ENCODE measurements at places on chromosomes 7 and 10. TPM values are rescaled to one million over a fixed set of nuclear protein-coding genes. Genes with fewer than 3 reads are reported as not detected.
A peak's percentile ranks its signal among the peaks of the same experiment; 100 is the strongest.

DNA sequence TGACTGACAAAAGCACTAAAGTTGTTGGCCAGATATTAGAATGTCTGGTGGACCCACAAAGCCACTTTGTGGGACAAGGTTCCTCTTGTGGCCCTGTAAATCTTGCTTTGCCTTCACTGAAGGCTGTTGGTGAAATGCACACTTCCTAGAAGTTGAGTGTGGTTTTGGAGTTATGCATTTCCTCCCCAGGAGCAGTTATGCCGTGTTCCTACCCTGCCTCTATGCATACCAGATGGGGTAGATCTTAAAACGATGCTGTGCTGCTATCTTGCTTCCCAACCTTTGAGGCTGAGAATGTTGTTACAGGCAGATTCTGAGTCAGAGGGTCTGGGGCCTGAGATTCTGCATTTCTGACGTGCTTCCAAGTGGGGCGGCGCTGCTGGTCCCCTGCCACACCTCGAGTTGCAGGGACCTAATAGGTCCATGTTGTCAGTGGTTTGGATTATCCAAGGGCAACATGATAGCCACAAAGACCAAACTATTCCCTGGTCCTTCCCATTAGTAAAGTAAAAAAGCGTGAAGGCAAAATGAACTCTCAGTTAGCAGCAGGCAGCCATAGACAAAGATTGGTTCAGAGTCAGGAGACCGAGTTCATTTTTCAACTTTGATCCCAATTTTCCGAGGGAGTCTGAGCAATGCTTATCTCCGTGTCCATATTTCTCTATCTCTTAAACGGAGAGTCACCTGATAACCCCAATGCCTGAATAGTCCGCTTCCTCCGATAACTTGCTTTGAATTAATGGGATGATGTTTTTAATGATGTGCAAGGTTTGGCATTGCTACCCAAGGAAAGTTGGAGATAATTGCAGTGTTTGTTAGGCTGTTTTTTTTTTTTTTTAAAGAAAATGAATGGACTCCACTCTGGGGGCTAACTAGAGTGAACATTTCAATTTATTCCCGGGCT, 55.8 kb downstream of the CDHR3 start:
- H3K4me3 ChIP-seq, result no peak overlapping the region
- DNase-seq, result no peak
- H3K27me3 ChIP-seq, result no peaks in the 10 kb centered on the region
- H3K27ac ChIP-seq, result no peak overlapping the region

GRCh38 chr10:72162978-72163377, 52.8 kb upstream of the ANAPC16 start:
- no peak overlapping the region for H3K27ac ChIP-seq
- no peak for DNase-seq

DNA sequence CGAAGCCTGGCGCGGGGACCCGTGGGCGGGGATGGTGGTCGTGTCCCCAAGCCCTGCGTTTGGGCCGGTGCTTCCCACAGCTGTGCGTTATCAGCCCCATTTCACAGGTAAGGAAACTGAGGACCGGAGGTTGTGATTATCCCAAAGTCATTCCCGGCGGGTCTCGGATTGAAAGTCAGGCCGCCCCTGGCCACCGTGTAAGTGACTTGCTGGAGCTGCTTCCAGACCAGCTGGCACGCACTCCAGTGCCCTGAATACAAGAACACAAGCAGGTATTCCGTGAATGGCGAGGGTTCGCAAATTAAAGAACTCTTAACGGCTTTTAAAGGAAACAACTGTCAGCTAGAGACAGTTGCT, 675 bp upstream of the ATE1 start:
- peak overlapping the region; percentile 90 for H3K4me3 ChIP-seq
- H3K36me3 ChIP-seq, result peaks cover 4% of the 10 kb centered on the region
- H3K27ac ChIP-seq, result peak overlapping the region; percentile 67
- no peaks in the 10 kb centered on the region for H3K27me3 ChIP-seq

The NODAL gene
- not detected for total RNA-seq

The CRYGN gene
- 0.32 TPM for total RNA-seq

The APBB1IP gene
- not detected for total RNA-seq

The GDF2 gene
- total RNA-seq, result not detected

DNA sequence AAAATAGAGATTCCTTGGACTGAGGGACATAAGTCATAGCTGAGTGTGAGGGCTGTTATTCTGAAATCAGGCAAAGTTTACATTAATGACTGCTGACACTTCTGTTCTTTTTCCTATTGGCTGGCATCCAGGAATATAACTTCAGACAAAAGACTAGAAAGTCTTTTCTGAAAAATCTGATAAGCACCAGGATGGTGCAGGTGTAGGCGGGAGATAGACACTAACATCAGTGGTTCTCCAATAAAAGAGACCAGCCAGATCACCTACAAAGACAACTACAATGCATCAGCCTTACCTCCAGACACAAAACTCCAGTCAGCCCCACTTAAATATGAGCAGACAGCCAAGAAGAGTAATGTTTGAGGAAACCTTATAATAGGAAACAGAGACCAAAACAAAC, 168.3 kb upstream of the LRGUK start:
- H3K4me1 ChIP-seq, result peaks cover 14% of the 10 kb centered on the region
- DNase-seq, result no peak
- H3K4me3 ChIP-seq, result no peak overlapping the region
- H3K36me3 ChIP-seq, result peaks cover 3% of the 10 kb centered on the region

The EBLN1 gene
- not detected for total RNA-seq

DNA sequence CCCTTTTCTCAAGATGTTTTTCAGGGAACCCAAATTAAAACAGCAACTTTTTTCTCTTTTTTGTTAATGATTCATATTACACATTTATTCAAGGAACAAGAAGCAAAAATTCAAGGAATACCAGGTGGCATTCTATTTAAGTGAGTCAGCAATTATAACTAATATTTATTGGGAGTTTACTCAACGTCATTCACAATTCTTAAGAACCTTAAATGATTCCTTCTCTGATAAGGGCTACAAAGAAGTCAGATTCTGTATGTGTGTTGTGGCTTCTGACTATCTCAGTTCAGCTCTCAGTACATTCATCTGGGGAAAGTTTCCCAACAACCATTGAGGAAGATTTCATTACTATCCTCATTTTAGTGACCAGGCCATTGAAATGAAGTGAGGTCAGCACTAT, 470.7 kb upstream of the AKR1E2 start:
- H3K4me1 ChIP-seq, result peaks cover 16% of the 10 kb centered on the region
- no peak for DNase-seq
- no peak overlapping the region for H3K27ac ChIP-seq
- no peaks in the 10 kb centered on the region for H3K36me3 ChIP-seq
- H3K27me3 ChIP-seq, result no peaks in the 10 kb centered on the region

GRCh38 chr7:2019711-2020511, 212.8 kb downstream of the MAD1L1 start:
- DNase-seq, result no peak
- H3K4me3 ChIP-seq, result no peak overlapping the region
- no peak overlapping the region for H3K27ac ChIP-seq
- peaks cover 9% of the 10 kb centered on the region for H3K36me3 ChIP-seq
- peaks cover 25% of the 10 kb centered on the region for H3K4me1 ChIP-seq

DNA sequence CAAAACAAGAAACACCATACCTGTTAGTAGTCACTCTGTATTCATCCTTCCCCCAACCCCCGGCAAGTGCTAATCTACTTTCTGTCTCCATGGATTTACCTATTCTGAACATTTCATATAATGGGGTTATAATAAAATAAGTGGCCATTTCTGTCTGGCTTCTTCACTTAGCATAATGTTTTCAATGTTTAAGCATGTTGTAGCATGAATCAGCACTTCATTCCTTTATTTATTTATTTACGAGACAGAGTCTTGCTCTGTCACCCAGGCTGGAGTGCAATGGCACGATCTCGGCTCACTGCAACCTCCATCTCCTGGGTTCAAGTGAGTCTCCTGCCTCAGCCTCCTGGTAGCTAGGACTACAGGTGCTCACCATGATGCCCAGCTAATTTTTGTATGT, 69.2 kb downstream of the HIP1 start:
- no peak overlapping the region for H3K4me3 ChIP-seq
- H3K4me1 ChIP-seq, result no peaks in the 10 kb centered on the region
- no peak overlapping the region for H3K27ac ChIP-seq
- H3K27me3 ChIP-seq, result no peaks in the 10 kb centered on the region
- no peaks in the 10 kb centered on the region for H3K36me3 ChIP-seq
- DNase-seq, result no peak

DNA sequence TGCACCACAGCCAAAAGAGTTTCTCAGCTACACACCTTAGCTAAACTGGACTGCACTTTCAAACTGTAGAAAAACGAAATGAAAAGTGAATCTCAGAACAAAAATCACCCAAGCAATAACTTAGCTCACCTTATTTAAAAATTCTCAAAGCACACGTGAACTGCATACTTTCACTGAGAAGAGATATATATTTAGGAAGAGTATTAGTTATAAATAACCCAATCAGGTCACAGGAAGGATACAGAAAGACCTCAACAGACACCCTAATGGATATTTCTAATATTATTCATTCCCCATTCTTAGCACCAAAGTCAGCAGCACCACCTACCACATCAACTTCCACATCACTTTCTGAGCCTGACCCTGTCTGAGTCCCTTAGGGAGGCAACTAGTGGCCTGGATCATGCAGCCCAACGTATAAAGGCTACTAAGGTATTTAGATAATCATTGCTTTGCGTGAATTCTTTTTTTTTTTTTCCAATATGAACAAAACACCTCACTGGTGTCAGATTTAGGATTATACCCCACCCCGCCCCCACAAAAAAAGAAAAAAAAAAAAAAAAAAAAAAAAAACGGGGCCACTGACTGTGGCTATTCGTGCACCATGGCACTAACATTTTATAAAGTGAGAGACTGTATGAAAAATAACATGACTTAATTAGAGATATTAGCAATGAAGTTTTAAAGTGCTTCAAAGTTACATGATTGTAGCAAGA, 2.6 kb downstream of the ABI1 start:
- no peak overlapping the region for H3K27ac ChIP-seq
- peak overlapping the region; percentile 99 for H3K4me3 ChIP-seq
- DNase-seq, result no peak
- peaks cover 5% of the 10 kb centered on the region for H3K27me3 ChIP-seq

DNA sequence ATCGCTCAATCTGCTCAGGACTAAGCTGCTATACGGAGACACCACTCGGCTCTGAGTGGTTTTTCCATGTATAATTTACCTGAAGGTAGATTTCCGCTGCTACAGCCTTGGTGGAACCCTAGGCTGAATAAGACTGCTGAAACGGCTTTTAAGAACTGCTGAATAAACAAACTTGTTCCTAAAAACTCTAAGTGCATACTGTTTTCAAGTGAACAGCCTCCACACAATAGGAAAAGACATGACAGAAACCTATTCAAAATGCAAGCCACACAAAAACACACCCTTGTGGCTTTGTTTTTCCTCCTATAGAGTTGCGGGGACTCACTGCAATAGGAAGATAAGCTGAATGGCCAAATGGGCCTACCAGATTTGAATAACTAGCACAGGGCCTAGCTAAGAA, 117.2 kb downstream of the UBE2H start:
- no peak for DNase-seq
- peaks cover 25% of the 10 kb centered on the region for H3K4me1 ChIP-seq
- H3K27ac ChIP-seq, result no peak overlapping the region

DNA sequence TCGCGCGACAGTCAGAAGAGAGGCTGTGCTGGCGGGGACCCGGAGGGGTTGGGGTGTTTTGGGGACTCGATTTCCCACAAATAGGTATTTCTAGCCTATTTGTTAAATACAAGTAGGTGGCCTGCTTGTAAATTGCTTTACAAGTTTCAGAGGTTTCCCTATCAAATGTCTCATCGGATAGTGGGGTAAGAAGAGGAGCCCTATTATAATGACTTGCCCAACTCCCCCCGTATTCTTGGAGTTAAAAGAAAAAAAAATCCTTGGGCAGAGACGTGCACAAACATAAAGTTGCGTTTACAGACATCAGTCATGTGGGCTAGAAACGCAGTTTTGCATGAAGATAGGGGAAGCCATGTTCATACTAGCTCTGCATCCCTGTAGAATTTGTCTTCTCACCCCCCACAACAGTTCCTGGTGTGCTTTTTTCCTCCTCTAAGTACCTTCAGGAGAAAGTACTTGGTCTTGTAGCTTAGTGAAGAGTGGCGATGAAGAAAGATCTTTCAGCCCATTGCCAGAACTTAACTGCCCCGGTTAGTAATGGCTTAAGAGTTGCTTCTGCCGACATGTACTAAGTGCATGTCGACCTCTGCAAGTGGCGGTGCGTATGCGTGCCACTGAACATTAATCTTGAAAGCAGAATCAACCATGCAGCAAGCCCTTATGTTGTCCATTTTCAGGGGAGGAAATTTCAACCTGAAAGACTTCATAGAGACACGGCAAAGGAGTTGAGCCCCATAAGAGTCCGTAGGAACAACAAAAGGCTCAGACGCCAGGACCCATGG, 832 bp upstream of the TIAL1 start:
- H3K4me1 ChIP-seq, result peaks cover 45% of the 10 kb centered on the region
- H3K36me3 ChIP-seq, result peaks cover 13% of the 10 kb centered on the region
- peak overlapping the region; percentile 99 for H3K4me3 ChIP-seq
- peak overlapping the region; percentile 99 for H3K27ac ChIP-seq

- no peaks in the 10 kb centered on the region for H3K27me3 ChIP-seq
- peaks cover 6% of the 10 kb centered on the region for H3K36me3 ChIP-seq
- H3K4me3 ChIP-seq, result peak within 1 kb of the TSS; percentile 31
- H3K27ac ChIP-seq, result peak within 1 kb of the TSS; percentile 63
- DNase-seq, result no peak
- H3K4me1 ChIP-seq, result peaks cover 28% of the 10 kb centered on the region
These were observed at the start of gene SVIL for GRCh38 chr10:29634764-29635625. SVIL (minus strand) TSS chr10:29634971; CDS start chr10:29555058, 79,913 bp downstream.

DNA sequence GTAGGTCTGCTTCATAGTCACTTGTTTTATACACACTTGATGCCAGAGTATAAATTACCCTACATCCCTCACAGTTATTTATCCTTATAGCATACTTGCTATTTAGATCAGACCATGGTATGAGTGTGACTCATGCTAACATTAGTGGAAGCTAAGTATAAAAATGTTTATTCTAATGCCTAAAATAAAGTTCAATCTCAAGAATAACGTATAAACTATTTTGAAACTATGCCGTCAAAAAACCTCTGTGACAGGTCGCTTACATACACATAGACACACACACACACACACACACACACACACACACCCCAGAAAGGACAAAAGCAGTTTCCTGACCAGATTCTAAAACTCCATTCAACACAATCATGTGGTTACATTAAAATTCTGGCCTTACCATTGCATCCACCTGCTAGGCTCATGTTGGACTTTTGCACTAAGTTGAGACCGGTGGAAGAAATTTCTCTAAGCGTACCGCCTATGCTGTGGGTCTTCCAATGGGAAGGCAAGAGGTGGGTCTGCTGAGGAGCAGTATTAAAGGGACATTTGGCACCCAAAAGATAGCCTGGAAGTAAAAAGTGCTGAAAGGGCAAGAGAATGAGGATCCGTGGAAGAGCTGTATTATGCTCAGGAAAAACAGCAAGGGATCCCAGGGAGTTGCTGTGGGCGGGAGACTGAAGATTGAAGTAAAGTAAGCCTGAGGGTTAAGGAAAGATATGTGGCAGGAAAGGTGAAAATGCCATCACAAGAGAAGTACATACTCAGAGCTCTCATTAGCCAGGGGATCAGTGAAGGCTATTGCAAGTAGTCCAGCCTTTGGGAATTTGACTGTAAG, 5.0 kb downstream of the FOXP2 start:
- no peaks in the 10 kb centered on the region for H3K36me3 ChIP-seq
- H3K4me3 ChIP-seq, result no peak overlapping the region
- no peak overlapping the region for H3K27ac ChIP-seq
- peaks cover 8% of the 10 kb centered on the region for H3K4me1 ChIP-seq
- no peaks in the 10 kb centered on the region for H3K27me3 ChIP-seq
